ENCODE measurements at places on chromosomes 6 and 20.

- DNase-seq = no peak
Observed at GRCh38 chr20:40335437-40335836, 353.6 kb downstream of the MAFB start.

GRCh38 chr20:59253325-59253724, 47.1 kb upstream of the EDN3 start:
- no peak for DNase-seq

DNA sequence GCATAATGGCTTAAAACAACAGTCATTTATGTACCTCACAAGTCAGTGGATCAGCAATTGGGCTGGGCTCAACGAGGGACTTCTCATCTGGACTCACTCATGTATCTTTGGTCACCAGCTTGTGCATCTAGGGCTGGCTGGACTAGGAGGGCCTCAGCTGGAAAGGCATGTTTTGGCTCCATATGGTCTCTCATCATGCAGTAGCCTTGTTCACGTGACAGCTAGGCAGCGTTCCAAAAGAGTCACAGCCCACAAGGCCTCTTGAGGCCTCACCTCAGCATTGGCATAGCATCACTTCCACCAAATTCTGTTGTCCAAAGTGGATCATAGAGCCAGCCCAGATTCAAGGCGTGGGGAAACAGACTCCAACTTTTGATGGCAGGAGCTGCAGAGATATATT, 110.1 kb downstream of the MAFB start:
- DNase-seq = no peak

DNA sequence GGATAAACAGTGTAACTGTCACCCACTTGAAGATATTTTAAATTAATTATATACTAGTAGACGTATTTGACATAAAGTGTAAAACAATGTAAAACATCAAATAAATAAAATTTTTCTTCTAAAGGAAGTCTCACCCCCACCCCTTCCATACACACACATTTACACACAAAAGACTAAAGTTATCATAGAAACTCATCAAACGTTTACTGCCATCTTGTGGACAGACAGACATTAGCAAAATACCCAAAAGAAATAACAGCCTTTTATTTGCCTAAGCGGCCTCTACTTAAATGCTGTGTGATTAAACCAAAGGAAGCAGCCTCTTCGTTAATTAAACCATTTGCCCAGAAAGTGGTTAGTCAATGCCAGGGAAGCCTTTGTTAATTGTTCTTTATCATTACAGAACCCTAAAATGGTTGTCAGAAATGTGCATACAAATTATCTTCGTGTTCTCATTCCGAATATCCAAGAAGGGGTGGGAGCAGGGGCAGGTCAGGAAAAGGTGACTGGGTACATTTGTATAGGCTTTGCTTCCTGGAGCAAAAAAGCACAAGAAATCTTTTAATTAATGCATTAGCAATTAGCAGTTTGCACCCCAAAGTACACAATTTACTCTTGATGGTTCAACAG, 176.2 kb upstream of the SASH1 start:
- peak; percentile 44 for DNase-seq

- DNase-seq = no peak
Observed at GRCh38 chr6:144314003-144314485, 28.9 kb downstream of the UTRN start.

GRCh38 chr6:151539506-151540268, 45.9 kb downstream of the CCDC170 start:
- no peak for DNase-seq

- DNase-seq = no peak
Observed at GRCh38 chr20:237929-238328, 10.9 kb downstream of the DEFB129 start.

- no peak for DNase-seq
Observed at GRCh38 chr20:59573837-59574236, 30.5 kb upstream of the PHACTR3 start.

DNA sequence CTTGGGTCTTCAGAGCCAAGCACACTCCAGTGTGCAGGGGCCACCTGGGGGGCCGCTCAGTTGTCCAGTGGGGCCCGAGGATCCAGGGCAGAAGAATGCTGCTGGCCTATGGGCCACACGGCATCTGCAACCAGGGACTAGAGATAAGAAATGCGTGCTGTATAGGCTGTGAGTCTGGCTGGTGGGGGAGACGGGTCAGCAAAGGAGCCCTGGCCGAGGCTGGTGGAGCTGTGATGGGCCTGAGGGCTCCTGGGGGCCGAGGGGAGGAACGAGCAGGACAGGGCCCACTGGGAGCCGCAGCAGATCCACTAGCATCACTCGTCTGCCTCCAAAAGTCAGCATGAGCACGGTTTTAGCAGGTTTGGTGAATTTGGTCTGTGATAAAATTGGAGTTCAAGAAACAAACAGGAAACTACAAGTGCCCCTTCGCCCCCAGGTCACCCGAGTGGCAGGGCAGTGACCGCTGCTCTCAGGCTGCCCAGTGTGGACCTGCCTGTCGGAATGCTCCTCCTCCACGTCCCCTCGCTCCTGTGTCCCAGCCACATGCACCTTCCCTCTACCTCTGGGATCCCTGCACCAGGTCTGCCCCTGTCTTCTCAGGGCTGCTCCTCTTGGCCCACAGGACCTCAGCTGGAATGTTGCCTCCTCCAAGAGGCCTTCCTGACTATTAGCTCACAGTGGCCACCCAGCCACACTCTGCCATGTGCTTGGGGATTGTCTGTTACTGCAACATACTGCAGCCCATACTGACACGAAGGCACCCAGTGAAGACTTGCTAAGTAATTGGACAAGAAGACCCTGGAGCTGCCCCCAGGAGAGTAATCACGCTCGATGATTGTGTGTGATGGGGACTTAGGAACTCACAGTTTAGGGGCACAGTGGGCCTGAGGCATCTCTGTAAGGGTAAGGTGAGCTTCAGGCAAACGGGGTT, 10.9 kb downstream of the ACSS1 start:
- no peak for DNase-seq

- DNase-seq = no peak
Observed at GRCh38 chr6:134026597-134026996, 25.8 kb downstream of the SLC2A12 start.

DNA sequence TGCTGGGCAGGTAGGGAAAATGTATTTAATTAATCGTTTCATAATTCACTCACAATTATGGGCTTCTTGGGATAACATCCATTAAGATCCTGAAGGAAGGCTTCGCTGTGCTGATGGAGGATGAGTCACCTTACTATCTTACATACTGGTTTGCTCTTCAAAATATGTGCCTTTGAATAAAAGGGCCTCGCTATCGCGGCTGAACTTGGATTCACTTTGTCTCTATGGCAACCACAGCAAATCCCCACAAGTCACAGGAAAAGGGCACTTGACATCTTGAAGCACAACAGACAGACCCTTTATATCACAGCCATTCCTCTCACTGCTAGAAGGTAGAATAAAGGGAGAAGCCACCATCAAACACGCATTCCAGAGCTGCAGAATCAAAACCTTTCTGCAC, 141.3 kb upstream of the MYLIP start:
- DNase-seq = peak; percentile 28

DNA sequence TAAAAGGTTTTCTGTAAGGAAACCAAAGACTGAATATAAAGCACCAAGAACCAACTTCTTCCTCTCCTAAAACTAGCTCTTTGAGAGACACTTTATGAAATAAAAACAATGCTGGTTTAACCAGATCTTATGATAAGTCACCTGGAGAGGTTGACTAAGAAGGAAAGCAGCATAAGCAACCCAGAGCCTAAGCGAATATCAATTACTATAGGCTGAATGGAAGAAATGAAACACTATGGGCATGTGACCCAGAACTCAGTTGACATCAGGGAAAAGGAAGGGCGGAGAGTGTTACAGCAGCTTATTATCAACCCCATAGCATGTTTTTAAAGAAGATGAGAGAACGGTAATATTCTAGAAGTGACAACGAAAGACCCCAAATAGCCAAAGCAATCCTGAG, 94.1 kb upstream of the STMND1 start:
- DNase-seq = no peak

GRCh38 chr6:134358320-134358719, 40.4 kb upstream of the SGK1 start:
- no peak for DNase-seq

GRCh38 chr6:160297310-160297709, 38.7 kb upstream of the SLC22A2 start:
- DNase-seq = no peak

DNA sequence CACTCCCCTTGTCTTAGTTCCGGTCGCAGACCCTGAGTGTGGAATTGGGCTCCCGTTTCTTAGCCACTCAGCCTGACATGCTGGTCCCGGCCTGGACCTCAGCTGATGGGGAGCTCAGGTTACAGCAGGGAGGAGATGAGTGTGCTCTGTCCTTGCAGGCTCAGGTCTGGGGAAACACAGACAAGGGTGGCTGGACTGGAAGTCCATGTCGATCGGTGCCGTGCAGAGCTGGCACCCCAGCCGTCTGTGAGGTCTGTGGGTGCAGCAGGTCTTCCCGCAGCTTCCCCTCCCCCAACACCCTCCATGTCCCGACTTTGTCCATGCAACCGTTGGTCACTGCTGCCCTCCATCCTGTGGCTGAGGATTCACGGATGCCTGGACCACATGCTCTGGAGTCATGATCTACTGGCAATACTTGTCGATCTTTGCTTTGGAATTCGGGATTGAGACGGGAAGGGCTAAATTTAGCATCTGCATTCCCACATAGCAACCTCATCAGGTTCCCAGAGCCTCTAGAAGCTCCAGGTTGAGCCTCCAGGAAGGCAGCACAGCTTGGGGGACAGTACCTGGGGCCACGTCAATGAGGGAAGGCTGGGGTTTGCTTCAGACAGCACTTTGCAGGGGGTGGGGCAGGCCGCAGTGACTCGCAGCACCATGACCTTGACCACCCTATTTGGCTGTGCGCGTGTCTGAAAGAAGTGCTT, 118.8 kb downstream of the PSMB1 start:
- no peak for DNase-seq

DNA sequence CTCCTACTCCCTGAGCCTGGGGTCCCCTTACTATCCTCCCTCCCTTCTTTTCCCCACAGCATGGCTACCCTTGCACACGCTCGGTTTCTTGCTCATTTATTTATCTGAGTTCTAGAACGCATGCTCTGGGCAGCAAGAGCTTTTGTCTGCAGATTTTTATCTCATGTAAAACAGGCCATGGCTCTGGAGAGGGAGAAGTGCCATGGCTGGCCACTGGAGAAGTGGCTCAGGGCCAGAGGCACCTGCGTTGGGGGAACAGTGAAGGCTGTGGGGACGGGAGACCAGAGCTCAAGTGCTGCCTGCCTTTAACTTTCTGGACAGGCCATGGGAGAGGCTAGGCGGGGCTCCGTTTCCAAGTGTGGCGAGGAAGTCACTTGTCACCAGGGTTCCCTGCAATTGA, 177.7 kb upstream of the SULF2 start:
- DNase-seq = no peak

GRCh38 chr6:35486005-35486925, 10.6 kb downstream of the TEAD3 start:
- DNase-seq = peak; percentile 66

- no peak for DNase-seq
Observed at GRCh38 chr6:67811239-67812037, 823.6 kb upstream of the ADGRB3 start.

DNA sequence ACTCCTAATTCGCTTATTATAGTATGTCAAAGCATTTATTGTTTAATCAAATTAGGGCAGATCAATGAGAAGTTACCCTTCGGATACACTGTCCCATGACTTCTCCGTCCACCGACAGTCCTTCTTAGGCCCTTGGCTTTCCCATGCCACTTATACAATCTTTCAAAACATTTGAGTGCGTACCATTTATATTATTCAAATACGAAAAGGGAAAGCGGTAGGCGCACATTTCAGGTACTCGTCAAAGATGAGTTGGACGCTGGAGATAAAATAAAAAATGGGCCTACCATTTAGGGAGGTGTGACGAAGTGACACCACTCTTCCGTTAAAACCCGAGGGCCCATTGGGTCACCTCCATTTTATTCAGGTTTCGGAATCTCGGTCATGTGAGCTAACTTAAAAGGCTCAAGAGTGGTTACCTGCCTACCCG, 542 bp upstream of the AFG1L start:
- DNase-seq = no peak

DNA sequence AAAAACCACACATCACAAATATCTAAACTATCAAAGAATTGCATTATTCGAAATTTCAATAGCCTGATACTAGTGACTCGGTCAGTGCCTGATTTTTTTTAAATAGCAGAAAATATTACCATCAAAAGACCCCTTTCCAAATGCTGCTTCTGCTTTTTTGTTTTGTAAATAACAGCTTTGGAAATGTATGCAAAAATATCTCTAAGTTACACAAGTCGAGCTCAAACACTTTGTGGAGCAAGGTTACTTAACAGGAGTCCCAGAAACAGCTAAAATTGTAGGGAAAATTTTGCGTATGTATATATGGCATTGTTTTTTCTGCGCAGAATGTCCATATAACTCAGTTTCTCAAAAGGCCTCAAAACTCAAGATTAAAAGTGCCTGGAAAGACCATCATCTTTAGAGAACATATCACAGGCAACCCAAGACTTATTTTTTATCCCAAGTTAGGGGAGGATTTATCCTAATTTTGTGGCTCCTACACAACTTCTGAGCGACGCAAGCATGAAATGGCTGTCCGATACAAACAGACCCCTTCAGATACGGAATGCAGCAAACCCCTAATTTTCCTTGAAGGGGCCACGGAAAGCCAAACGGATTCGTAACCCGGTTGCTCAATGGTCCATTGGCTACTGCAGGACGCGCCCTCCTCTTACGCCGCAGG, 1.3 kb downstream of the CEP85L start:
- DNase-seq = no peak

DNA sequence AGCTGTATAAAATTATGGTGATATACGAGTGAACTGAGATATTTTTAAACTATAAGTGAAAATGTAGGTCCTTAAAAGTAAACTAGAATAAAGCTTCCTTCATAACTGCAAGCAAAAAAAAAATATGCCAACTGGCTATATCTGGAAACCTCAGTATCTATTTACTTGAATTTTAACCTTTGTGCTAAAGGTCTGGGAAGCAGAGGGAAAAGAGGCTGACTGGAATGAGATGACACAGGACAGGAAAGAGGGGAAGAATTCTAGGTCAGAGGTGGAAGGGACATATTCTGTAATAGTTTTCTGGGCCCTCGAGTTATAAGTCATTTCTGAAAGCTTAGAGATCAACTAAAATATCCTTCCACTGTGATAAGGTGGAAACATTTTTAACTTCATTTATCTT, 46.8 kb downstream of the AIG1 start:
- DNase-seq = no peak

DNA sequence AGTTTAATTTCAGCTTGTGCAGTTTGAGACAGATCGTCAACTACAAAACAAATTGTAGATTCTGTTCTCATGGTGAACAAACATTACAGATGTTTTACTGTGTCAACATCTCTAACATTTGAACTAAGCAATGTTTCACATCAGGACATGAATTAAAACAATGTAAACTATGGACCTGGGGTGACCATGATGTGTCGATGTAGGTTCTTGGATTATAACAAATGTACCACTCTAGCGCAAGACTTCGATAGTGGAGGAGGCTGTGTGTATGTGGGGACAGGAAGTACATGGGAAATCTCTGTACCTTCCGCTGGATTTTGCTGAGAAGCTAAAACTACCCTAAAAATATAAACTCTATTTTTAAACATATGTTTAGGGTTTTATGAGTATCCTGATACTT, 17.1 kb downstream of the HIVEP2 start:
- no peak for DNase-seq

GRCh38 chr6:14412026-14412425, 294.5 kb downstream of the CD83 start:
- DNase-seq = no peak

- no peak for DNase-seq
Observed at GRCh38 chr6:124968401-124968800, 6.2 kb downstream of the RNF217 start.

- no peak for DNase-seq
Observed at GRCh38 chr20:36827541-36828279, 48.2 kb upstream of the TLDC2 start.
